ENCODE measurements at places on chromosomes 6 and 20.
A peak's percentile ranks its signal among the peaks of the same experiment; 100 is the strongest.

GRCh38 chr6:119077643-119078375 lies 655 bp downstream of the FAM184A start:
- peak; percentile 71 for DNase-seq

GRCh38 chr6:14038467-14039437 lies 78.8 kb upstream of the CD83 start:
- DNase-seq = peak; percentile 80

GRCh38 chr6:20112841-20113240 lies 99.4 kb downstream of the MBOAT1 start:
- no peak for DNase-seq

GRCh38 chr6:4383910-4384638 lies 248.7 kb upstream of the ECI2 start:
- DNase-seq = no peak

GRCh38 chr6:111590209-111590980 lies 15.3 kb downstream of the TRAF3IP2 start:
- no peak for DNase-seq

GRCh38 chr6:4323322-4323721 lies 187.9 kb upstream of the ECI2 start:
- DNase-seq = no peak

GRCh38 chr6:111478749-111479148 lies 4.3 kb downstream of the REV3L start:
- DNase-seq = peak; percentile 57
